NCI-H187 treated with DMSO at 0.1 percent for 48 hours (cell line): ENCODE measurements at places on chromosomes 6 and 20.

- no peak for DNase-seq
Observed at GRCh38 chr6:113493991-113494390, 363.2 kb upstream of the MARCKS start.

DNA sequence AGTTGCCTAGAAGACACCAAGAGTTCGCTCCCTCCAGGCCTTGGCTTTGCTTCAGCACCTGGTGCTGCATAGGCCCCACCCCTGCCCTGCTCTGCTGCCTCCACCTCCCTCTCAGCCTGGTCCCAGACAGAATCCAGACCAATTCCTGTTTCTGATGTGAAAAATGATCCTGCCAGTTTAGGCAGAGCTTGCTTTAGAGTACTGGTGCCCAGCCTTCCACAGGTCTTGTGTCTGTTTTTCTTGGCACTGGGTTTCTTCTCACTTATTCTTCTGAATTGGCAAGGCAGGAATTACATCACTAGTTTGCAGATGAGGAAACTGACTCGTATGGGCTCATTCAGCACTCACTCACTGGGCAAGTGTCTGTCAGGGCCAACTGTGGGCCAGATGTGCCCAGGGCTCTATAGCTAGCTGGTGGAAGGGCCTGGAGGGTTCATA, 53.0 kb downstream of the HLA-A start:
- DNase-seq: no peak

DNA sequence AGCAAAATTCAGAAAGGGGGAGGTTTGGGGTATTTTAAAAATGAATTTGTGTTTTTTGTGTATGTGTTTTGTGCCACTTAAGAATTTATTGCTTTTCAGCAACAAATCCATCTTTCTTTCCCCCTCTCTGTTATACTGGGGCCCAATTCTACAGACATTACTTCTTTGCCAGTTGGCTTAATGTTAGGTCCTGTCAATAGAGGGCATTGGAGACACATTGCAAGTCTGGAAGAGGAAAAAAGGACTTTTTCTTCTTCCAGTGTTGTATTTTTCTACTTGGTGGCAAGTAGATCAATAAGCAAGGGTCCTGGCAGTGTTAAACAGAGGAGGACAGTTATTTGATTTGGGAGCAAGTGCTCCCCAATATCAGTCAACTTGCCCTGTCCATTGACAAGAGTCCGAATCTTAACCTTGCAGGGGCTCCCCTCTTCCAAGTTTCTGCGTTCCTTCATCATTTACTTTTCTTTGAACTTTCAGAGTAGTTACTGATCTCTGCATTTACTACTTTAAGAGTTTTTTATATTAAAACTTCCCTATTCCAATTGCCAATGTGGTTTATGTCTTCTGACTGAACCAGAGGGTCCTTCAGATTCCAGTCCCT, 23.4 kb downstream of the SCML4 start:
- DNase-seq: no peak

GRCh38 chr20:2172305-2173175, 70.9 kb downstream of the STK35 start:
- peak; percentile 11 for DNase-seq

- DNase-seq: no peak
Observed at GRCh38 chr6:25601800-25602673, 50.0 kb upstream of the SCGN start.

- DNase-seq: no peak
Observed at GRCh38 chr6:138434925-138435324, 30.9 kb downstream of the HEBP2 start.

DNA sequence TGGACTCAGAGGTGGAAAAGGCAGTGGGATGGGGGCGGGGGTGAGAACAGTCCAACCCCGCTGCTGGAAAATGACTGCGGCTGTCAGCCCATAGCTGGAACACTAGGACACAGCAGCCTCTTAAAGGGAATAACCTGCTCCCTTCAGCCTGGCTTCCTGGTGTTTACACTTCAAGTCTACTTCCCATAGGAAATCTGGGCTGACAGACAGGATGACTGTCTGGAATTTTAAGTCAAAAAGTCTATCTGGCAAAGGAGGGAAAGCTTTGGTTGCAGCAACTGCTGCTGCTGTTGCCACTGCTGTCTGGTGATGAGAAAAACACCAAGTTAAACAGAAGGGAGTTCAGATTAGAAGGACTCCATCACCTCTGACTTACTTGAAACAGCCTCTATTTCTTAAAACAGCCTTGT, 44.9 kb downstream of the TNFRSF21 start:
- DNase-seq: no peak

DNA sequence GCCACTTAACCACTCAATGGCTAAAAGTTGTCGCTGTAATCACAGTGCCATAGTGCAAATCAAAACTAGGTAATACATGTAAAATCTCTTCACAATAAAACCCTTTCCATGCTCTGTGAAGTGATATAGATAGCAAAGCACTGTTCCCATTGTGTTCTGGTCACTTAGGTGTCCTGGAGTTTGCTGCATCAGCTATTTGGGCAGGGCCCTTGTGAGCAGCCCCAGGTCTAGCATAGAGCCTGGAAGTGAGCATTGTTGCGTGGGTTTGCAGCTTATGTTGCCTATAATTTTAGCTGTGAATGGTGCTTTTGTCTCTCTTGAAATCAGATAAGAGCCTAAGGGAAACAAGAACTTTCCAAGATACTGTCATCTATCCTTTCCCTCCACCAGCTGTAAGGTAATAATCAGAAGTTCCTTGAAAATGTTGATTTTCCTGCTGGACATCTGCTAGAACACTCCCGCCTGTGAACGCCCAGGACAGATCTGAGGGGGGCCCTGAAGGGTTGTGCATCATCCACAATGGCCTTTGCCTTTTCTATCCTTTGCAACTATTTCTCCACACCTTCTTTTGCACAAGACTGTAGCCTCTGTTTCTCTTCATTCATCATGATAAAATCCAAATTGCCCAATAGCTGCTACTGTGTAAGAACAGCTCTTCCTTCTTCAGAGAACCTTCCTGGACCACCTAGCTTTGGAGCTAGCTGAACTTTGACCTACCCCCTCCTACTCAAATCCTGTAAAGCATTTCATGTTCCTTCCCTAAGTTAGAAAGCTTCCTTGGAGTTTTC, 57.0 kb downstream of the TNFAIP3 start:
- no peak for DNase-seq

- DNase-seq: no peak
Observed at GRCh38 chr6:45433533-45434380, 56.0 kb upstream of the SUPT3H start.

DNA sequence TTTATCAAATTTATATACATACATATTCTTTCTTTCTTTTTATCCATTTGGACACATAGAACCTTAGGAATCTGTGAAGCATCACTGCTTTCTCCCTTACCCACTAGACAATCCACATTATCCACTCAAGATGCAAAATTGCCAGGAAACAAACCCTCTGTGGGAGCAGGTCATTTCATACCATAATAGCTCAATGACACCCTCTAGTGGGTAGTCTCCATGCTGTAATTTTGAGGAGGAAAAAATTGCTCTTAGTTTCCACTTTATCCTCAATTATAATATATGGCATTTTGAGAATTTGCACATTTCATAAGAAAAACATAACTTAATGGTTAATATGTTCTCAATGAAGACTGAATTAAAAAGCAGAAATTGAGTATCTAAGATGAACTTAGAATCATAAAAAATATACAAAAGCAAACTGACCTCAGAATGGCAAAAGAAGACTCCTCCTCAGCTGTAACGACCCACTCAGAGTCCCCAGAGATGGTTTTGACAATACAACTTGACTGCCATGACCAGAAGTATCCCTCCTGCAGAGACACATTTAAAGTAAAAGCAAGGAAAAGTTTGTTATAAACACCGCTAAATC, 164.1 kb downstream of the FRK start:
- no peak for DNase-seq

DNA sequence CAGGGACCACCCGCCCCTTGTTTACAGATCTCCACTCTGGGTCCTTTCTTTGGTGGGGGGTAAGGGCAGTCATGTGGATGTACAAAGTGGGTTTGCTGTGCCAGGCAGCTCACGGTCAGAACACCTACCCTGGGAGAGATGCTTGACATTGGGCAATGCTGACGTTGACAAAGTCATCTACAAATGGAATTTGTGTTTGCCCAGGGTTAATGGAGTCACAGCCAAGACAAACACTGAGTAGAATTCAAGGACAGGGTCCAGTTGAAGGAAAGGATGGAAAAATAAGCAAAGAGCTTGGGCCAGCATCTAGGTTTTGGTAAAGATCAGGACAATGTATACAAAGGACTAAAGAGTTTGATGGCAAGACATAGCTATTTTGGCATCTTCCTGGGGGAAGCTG, 54.7 kb downstream of the MOCS1 start:
- no peak for DNase-seq

DNA sequence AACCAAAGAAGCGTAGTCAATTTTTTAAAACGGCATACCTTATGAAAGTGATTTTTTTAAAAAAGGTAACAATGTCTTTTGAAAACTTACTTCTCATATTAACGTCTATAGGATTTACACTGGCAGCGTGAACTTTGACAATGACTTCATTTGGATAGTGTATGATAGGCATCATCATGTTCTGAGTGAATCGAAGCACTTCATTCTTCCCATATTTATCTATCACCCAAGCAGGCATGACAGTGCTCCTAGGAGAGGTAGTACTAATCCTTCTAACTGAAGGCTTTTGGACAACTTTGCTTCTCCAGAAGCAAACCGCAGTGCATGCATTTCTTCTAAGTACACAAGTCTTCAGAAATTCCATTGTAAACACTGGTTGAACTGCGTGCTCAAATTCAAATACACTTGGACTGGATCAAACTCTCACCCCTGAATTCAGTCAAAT, 618 bp downstream of the RTN4IP1 start:
- no peak for DNase-seq

GRCh38 chr6:136550045-136550329, 235 bp downstream of the MAP7 start:
- DNase-seq: no peak

- DNase-seq: no peak
Observed at GRCh38 chr6:111837641-111838500, 35.4 kb downstream of the FYN start.

GRCh38 chr20:29878777-29879442, 1378.6 kb upstream of the DEFB115 start:
- no peak for DNase-seq

- no peak for DNase-seq
Observed at GRCh38 chr6:144190080-144190479, 39.8 kb downstream of the STX11 start.

DNA sequence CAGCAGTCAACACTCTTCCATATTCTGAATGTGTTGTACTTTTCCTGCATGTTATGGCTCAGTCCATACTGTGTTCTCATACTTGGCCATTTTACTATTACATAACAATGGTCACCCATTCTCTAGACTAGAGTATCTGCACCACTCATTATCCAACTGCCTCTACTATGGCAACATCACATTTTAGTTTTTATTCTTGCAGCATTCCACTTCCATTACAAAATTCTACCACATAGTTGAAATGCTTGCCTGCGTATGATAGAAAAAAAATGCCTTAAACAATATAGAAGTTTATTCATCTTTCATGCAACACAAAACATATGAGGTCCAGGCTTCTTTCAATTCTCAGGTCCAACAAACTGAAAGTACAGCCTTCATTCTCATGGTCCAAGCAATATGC, 128.0 kb downstream of the TENT5A start:
- no peak for DNase-seq

GRCh38 chr20:22861990-22862389, 173.1 kb upstream of the SSTR4 start:
- no peak for DNase-seq

- DNase-seq: no peak
Observed at GRCh38 chr6:148435386-148435785, 92.7 kb downstream of the SASH1 start.

- DNase-seq: no peak
Observed at GRCh38 chr6:21381331-21381963, 212.1 kb upstream of the SOX4 start.

GRCh38 chr20:9999645-10000044, 35.1 kb upstream of the ANKEF1 start:
- no peak for DNase-seq

GRCh38 chr6:99802396-99803031, 191.5 kb downstream of the MCHR2 start:
- no peak for DNase-seq

- no peak for DNase-seq
Observed at GRCh38 chr6:11748591-11749210, 29.9 kb downstream of the ADTRP start.

- DNase-seq: no peak
Observed at GRCh38 chr6:15484140-15484539, 178.7 kb downstream of the DTNBP1 start.

- DNase-seq: no peak
Observed at GRCh38 chr6:149508485-149508884, 23.7 kb upstream of the ZC3H12D start.

- no peak for DNase-seq
Observed at GRCh38 chr6:135170238-135170637, 10.9 kb upstream of the MYB start.

DNA sequence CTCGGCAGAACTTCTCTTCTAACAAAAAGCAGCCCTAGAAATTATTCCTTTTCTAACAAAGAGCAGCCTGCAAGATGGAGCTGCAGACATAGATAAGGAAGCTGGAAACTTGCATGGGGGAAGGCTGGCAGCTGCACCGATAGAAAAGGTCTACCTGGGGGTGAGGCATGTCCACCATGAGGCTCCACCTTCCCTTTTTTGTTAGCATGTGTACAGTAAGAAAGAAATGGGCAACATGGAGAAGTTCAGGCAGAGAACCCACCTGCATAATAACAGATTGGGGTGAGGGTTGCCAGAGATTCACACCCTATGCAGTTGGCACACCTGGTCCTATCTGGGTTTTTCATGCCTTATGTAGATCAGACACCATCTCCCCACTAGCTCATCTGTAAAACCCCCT, 25.4 kb downstream of the ZNF311 start:
- no peak for DNase-seq

DNA sequence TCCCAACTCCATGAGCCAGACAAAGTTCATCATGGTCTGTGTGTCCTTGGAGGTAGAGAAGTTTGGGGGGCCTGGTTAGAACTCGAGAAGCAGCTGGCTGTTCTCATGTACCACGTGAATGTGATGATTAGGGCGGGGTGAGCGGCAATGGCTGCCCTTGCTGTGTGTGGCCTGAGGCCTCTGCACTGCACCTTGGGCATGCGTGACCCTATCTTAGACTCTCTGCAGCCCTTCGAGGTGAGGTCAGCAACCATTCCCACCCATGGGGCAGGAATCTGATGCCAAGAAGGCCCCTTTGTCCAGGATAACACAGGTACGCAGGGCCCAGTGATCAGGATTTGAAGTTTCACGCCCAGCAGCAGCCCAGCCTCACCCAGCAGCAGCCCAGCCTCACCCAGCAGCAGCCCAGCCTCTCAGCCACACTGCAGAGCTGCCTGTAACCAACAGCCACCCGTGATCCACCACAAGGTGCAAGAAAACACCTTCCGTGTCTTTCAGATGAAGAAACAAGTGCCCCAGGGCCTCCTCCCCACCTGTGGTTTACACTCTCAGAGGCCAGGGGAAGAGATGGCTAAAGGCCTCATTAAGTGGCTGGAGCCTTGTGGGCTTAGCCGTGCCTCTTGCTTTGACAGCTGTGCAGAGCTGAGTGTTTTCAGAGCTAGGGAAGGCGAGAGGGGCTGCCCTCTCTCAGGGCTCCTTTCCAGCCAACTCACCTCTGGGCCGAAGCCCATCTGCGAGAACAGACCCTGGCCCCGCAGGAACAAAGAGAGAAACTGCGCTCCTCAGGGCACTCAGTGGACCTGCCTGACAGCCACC, 195.2 kb upstream of the CDH4 start:
- no peak for DNase-seq
